ENCODE measurements at places on chromosomes 5 and 9.

DNA sequence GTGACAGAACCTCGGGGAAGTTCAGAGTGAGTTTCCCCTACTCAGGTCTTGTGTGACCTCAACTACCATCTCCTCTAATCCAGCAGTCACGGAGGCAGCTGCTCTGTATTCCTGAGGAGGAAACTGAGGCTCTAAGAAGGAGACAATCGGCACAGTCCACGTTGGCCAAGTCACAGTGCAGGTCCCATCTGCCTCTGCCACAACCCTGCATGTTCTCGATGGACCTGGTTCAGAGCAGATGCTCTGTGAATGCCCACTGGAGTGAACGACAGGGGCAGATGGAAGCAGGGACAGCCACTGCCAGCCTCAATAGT lies 722 bp upstream of the ERGIC1 start:
- DNase-seq = no peak

GRCh38 chr9:110947491-110948044 lies 90.7 kb downstream of the LPAR1 start:
- no peak for DNase-seq

- no peak for DNase-seq
Observed at GRCh38 chr5:154098465-154098864, 59.7 kb downstream of the MFAP3 start.

GRCh38 chr5:61635271-61635670 lies 303.2 kb downstream of the ZSWIM6 start:
- no peak for DNase-seq

DNA sequence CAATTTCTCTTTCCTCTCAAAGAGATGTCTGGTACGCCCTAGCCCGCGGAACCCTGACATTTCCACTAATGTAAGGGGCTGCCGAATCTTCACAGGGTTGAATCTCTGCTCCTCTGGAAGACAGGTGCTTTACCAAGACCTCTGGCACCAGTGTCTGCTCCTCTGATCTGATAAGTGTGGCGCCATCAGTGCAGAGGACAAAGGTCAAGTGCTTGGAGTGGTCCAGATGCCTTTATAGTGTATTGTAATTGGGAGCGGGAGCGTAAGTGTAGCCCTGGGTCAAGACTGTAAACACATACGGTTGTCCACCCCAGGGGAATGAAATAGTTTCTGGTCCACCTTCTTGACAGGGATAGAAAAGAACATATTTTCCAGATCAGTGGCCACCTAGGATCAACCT lies 17.7 kb downstream of the ADAMTSL2 start:
- no peak for DNase-seq

DNA sequence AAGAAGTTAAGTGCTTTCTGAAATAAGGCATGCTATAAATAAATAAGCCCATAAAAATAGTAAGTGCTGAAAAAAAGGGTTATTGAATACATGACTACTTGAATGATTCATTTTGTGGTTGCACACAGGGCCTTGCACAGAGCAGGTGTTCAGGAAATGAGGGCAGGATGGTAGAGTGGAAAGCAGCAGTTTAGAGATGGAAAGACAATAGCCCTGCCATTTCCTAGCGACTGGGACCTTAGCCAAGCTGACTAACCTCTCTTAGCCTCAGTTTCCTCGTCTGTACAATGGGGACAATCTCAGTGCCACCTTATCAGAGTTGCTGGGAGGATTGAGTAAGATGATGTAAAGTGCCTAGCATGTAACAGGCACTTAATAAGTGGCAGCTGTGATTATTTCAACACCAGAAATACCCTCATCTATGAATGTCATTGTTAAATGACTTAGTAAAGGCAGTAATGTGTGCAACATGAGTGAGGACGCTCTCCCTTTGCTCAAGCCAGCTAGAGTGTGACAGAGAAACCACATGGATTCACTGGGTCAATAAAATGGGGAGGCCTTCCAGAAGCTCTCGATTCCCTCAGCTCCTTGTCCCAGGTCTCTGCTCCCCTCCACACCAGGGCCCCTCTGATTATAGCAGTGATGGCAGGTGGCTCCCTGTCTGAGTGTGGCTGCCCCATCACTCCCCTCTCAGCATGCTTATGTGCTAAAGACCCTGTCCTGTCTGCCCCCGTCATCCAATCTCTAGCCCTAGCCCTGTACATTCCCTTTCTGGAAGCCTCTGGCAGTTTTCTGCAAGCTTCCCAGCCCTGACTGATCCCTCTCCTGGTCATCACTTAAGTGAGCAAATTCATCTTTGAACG lies 16.0 kb upstream of the PHF19 start:
- peak; percentile 77 for DNase-seq

DNA sequence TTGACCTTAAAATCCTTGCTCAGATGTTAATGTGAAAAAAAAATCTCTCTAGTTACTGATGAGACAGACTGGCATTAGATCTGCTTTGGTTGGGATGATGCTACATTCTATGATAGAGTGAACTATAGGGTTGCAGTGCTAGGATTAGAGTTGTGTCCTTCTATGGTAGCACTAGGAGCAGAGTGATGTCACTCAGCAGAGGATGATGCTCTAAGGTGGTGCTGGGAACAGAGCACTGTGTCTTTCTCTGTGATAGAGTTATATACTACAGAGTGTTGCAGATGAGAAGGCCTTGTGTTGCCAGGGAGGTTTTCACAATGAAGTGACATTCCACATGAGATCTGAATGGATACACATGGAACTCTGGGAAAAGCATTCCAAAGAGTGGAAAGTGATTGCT lies 462.3 kb downstream of the CDH12 start:
- DNase-seq = no peak

DNA sequence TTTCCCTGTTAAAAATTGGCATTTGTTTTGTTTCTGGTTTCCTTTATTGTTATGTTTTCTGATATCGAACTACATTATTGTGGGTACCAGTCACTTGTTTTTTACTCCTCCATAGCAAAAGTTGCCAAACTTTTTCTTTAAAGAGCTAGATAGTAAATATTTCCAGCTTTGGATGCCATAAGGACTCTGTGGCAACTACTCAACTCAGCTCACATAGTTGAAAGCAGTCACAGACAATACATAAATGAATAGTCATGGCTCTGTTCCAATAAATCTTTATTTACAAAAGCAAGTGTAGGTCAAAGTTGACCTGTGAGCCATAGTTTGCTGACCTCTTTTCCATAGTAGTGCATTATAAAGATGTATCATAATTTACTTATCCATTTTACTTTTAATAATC lies 305.0 kb downstream of the RASEF start:
- DNase-seq = no peak

GRCh38 chr9:68775003-68775730 lies 70.1 kb downstream of the PIP5K1B start:
- DNase-seq = no peak

GRCh38 chr9:18568973-18569372 lies 95.0 kb downstream of the ADAMTSL1 start:
- DNase-seq = no peak

GRCh38 chr5:3598769-3599211 lies 3.2 kb downstream of the IRX1 start:
- DNase-seq = no peak

- no peak for DNase-seq
Observed at GRCh38 chr5:146849694-146850303, 28.8 kb downstream of the PPP2R2B start.

DNA sequence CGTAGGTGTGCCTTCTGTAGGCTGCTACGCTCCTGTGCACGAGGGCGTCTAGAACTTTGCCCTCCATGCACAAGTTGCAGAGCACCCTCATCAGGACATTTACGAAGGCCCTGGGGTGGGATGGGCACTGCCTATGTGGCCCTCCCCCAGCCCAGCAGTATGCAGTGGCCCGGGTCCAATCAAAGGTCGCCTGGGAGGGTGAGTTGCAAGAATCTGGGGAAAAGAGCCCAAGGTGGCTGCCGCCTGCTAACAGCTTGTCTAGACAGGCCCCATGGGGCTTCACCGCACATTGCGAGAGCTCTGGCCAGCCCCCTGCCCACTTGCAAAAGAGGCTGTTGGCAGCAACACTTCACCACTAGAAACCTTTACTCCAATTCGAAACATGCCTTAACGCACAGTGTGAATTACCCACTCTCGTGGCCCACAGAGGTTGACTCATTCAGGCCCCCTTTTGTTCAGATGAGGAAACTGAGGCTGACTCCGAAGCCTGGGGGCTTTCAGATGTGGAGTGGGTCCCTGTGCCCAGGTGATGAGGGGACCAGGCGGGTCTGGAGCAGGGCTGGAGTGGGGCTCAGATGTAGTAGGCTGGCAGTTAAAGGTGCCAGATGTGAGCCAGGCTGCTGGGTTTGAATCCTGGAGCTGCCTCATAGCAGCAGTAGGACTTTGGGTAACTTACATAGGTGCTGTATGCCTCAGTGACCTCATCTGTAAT lies 31.8 kb upstream of the IL17B start:
- no peak for DNase-seq

- DNase-seq = no peak
Observed at GRCh38 chr5:165310031-165310430, 1804.6 kb downstream of the MAT2B start.

GRCh38 chr5:109029847-109030246 lies 282.1 kb downstream of the FER start:
- DNase-seq = no peak

- no peak for DNase-seq
Observed at GRCh38 chr9:86591472-86591871, 237.3 kb upstream of the TUT7 start.

DNA sequence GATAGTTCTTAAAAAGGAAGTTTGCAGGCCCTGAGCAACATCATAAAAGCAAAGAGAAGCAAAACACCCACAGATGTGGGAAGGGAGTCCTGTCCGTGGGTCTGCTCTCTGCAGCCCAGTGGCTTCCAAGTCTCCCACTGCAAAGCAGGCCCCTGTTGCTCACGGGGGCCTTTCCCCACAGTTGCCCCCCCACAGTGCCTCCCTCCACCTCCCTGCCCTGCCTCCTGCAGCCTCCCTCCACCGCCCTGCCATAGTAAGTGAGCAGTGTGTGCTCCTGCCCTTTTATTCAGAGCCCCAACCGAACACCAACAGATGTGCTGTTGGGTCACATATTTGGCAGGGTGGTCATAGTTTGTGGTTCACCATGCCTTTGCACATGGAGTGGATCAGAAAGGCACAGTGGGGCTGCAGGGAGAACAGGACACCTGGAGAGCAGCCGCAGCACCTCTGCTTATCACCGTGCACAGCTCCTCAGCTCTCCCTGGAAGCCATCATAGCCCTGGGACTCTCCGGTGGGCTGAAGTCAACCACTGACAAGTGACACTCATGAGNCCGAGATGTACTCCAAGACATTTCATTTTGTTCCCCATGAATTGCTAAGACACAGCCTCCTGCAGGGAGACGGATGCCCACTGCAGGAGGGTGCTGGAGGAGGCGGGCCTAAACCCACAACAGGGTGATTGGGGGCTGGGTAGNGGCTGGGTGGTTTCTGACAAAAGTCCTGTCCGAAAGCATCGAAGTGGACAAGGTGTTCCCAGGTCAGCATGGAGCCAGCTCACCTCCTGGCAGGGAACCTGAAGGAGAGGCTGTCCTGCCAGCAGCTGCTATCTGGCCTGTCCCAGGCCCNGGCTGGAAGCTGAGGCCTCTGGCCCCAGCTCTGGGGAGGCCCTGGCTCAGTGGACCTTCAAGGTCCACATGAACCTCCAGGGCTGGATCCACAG lies 278.9 kb downstream of the GADD45G start:
- no peak for DNase-seq

- DNase-seq = peak; percentile 45
Observed at GRCh38 chr5:38556599-38557307, at the start of gene LIFR. Gene LIFR (minus strand): TSS chr5:38556646. CDS start chr5:38530647, 25,999 bp downstream.

DNA sequence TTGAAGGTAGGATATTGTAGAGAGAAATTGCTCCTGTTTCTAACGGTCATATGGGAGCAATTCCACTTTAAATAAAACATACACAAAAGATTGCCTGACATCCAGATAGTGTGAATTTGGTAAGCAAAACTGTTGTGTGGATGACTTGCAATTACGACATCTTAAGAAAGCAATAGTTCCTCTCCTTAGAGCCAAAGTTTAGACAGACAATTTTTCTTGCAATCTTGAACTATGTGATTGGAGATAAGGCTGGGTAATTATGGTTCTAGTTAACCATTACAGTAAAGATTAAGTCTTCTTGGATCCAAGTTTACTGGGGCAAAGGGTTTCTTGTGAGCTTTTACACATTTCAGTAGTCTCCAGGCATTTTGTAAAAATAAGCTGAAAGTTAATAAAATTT lies 1080.6 kb upstream of the CDH6 start:
- DNase-seq = no peak

DNA sequence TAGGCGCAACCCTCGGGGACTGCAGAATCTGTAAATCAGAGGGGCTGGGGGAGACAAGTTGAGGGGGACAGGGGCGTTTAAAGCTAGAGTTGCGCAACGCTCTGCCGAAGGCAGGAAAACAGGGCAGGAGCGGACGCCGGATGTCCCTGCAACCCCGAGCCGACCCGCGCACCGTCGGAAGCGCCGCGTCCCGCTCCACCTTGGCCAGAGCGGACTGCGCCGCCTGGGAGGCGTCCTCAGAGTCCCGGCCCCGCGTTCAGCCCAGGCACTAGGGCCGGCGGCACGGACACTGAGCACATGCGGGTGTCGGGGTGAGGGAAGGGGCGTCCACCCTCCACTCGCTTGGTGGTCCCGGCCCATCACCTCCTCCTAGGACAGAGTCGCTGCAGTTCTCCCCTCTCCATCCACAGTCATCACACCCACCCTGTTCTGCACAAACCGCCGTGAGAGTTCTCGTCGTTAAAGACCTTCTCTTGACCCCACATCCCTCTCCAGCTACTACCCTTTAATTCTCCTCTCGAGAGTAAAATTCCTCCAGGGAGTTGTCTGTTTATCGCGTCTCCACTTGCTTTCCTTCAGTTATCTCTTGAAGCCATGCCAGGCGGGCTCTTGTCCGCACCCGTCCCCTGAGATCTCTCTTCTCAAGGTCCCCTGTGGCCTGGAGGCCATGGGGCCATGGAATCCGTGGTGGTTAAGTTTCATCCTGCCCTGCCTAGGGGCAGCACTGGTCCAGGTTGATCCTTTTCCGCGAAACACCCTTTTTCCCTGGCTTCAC lies 796 bp upstream of the PDLIM7 start:
- no peak for DNase-seq

DNA sequence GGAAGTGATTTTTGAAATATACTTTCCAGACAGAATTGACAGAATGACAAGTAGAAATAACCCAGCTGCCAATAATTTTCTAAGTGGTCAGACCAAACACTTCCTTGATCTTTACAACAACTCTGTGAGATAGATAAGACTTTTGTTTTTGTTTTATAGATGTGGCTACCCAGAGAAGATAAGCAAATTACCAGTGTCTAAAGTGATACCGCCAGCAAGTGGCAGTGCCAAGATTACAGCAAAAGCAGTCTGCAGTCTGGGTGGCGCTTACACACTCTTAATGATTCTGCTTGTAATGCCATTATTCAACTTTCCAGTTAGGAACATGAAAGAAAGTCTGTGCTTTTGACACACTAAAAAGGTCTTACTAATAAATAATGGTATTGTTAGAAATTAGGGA lies 92.1 kb downstream of the HCN1 start:
- no peak for DNase-seq

GRCh38 chr5:39716532-39717028 lies 291.8 kb upstream of the DAB2 start:
- peak; percentile 2 for DNase-seq

- no peak for DNase-seq
Observed at GRCh38 chr5:162209005-162209605, 141.5 kb downstream of the GABRG2 start.

- DNase-seq = no peak
Observed at GRCh38 chr9:135346438-135347050, 133.0 kb upstream of the PPP1R26 start.

GRCh38 chr5:168950241-168950951 lies 350.5 kb downstream of the SLIT3 start:
- no peak for DNase-seq
